ENCODE measurements at places on chromosomes 7 and 10. TPM values are rescaled to one million over a fixed set of nuclear protein-coding genes. Genes with fewer than 3 reads are reported as not detected.

Gene IDI2
- not detected for total RNA-seq

Gene ABHD11
- total RNA-seq: 22.7 TPM

Gene AKR1B15
- 0.52 TPM for total RNA-seq

Gene ADAM12
- total RNA-seq: 0.52 TPM

Gene NUDT13
- 3.3 TPM for total RNA-seq

Gene CYP3A5
- 358 TPM for total RNA-seq

Gene GIMAP7
- total RNA-seq: 3.6 TPM

Gene CUZD1
- 225 TPM for total RNA-seq

All from body of pancreas (tissue), 4 donors.